Mesenchymal stem cell (in vitro differentiated cells and primary cell): ENCODE measurements at places on chromosomes 5 and 9.

DNA sequence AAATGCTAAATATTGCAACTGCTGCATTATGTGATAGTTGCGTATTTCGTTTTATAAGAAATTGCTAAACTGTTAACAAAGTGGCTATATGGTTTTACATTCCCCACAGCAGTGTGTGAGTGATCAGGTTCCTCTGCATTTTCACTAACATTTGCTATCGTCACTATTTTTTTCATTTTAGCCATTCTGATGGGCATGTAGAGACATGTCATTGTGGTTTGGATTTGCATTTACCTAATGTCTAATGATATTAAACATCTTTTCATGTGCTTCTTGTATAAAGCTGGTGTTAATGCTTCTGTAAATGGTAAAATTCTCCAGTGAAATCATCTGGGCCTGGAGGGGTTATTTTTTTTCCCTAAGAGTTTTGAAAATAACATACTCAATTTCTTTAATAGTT, 61.6 kb downstream of the ERCC6L2 start:
- DNase-seq, result no peak

DNA sequence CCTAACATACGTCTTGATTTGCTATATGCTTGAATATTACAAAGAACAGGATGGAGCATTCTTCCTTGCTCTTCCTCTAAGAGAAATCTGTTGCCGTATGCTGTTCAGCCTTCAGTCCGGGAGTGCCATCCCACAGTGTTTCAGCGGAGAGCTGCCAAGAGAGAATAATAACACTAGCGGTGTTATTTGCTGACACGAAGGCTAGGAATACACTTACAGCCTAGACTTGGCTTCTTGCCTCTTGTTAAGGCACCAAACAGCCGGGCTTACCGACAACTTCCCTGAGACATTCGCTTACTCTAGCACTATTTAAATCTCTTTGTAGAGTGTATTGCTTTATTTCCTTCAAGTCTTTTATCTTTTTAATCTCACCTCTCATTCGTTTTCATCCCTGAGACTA, 31.4 kb downstream of the KCTD16 start:
- DNase-seq, result peak; percentile 18

GRCh38 chr5:164893071-164893470, 1387.7 kb downstream of the MAT2B start:
- DNase-seq, result no peak

- peak; percentile 61 for DNase-seq
Measured at GRCh38 chr5:9343146-9343850, 202.6 kb downstream of the SEMA5A start.
